ENCODE measurements at places on chromosomes 2 and 18.

DNA sequence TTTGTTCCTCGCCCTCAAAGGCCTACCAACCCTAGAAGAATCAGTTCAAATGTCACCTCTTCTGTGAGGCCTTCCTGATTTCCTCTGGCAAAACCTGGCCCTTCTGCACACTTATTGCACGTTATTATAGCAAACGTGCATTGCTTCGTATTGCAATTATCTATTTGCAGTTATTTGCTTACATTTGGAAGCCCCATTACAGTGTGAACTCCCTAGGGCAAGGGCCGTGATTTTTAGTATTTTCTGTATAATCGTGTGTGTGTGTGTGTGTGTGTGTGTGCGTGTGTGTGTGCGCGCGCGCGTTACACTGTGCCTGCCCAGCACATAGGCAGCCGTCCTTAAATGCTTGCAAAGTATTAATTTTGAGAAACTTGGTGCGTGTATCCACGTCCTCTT lies 460 bp upstream of the SEMA4F start:
- DNase-seq, result no peak

DNA sequence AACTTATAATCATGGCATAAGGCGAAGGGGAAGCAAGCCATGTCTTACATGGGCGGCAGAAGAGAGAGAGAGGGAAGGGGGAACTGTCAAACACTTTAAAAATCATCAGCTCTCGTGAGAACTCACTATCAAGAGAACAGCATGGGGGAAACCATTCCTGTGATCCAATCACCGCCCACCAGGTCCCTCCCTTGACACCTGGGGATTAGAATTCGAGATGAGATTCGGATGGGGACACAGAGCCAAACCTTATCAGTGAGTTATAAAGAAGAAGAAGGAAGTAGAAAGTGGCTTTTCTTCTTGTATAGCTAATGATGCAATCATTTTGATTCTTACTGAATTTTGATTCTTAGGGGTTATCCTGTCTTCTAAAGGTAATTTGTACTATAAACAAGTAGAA lies 51.4 kb downstream of the SMCHD1 start:
- no peak for DNase-seq

GRCh38 chr2:105815401-105815800 lies 70.7 kb downstream of the NCK2 start:
- DNase-seq, result no peak

- DNase-seq, result no peak
These were observed 520.1 kb downstream of the PIK3C3 start for GRCh38 chr18:42475157-42475556.

- no peak for DNase-seq
These were observed 3.4 kb downstream of the SERPINB2 start for GRCh38 chr18:63890950-63891304.

DNA sequence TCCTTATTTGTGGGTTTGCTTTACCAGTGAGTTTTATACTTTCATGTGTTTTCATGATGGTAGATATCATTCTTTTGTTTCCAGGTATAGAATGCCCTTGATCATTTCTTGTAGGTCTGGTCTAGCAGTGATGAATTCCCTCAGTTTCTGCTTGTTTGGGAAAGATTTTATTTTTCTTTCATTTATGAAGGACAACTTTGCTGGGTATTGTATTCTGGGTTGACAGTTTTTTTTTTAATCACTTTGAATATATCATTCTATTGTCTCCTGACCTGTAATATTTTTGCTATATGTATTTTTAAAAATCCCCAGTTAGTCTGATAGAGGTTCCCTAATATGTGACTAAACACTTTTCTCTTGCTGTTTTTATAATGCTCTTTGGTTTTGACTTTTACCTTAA lies 58.3 kb upstream of the GALNT3 start:
- DNase-seq, result no peak

GRCh38 chr2:73870084-73870483 lies 22.7 kb upstream of the ACTG2 start:
- no peak for DNase-seq

- no peak for DNase-seq
These were observed 34.2 kb upstream of the ACAA2 start for GRCh38 chr18:49847524-49847923.

DNA sequence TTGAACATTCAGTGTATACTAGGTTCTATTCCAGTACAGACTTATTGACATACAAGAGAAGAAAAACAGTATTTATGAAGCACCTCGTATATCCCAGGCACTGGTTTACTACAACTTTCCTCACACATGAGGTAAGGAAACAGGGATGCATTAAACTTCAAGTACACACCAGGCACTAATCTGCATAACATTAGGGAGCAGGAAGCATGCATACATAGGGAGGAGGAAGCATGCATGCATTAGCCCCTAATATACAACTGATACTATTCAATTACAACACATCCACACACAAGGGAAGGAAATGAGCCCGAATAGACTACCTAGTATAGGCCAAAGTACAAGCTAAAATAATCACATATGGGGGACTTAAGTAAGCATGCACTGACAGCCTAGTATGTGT lies 525.3 kb downstream of the SUCLG1 start:
- DNase-seq, result no peak

DNA sequence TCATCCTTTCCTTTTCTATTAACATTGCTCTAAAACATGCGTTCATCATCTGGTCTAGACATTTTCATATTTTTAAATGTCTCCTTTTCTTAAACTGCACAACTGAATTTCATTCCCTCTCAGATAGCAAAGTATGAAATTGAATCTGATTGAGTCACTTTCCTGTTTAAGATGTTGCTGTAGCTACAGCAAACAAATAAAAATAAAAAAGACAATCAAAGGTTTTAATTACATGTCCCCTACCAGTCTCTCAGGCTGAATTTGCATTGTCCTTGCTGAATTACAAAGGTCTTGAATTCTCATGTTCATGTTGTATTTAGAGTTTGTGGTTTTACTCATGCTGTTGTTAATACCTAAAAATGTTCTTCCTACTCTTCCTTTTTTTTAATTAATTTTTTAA lies 537.9 kb upstream of the LRATD1 start:
- DNase-seq, result no peak

- DNase-seq, result no peak
These were observed 13.2 kb upstream of the SERPINB12 start for GRCh38 chr18:63528863-63529492.

DNA sequence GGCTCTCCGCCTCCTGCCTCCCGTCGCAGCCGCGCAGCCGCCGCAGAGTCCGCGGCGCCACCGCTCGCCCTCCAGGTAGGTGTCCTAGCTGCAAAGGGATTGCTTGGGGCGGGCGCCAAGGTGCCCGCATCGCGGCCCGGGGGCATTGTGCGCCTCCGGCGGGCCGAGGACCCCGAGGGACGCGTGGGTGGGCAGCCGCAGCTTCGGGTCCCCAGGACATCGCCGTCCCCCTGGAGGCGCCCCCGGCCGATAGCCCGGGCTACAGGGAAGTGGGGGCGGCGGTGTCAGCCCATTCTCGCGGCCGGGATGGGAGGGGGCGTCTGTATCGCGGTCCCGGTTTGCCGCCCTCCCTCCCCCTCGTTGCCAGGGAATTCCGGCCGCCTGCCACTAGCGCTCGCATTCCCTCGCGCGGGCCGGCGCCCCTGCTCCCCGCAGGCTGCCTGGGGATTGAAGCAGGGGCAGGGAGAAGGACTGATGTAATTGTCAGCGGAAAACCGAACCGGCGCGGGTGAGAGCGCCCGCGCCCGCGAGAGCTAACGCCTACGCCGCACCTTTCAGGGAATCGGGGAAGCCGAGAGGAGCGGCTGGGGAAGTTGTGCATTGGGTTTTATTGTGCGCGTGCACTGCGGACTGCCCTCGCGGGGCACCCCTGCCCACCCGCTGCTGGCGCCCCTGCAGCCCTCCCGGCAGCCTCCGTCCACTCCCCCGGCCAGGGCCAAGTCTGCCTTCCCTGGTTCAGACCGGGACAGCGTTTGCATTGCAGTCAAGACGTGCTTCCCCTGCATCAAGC lies 483 bp downstream of the OSBPL6 start:
- DNase-seq, result no peak

- DNase-seq, result no peak
These were observed at the start of gene PIEZO2 for GRCh38 chr18:11149441-11150270. PIEZO2 (minus strand) TSS chr18:11149569; CDS start chr18:11148588, 981 bp downstream.

DNA sequence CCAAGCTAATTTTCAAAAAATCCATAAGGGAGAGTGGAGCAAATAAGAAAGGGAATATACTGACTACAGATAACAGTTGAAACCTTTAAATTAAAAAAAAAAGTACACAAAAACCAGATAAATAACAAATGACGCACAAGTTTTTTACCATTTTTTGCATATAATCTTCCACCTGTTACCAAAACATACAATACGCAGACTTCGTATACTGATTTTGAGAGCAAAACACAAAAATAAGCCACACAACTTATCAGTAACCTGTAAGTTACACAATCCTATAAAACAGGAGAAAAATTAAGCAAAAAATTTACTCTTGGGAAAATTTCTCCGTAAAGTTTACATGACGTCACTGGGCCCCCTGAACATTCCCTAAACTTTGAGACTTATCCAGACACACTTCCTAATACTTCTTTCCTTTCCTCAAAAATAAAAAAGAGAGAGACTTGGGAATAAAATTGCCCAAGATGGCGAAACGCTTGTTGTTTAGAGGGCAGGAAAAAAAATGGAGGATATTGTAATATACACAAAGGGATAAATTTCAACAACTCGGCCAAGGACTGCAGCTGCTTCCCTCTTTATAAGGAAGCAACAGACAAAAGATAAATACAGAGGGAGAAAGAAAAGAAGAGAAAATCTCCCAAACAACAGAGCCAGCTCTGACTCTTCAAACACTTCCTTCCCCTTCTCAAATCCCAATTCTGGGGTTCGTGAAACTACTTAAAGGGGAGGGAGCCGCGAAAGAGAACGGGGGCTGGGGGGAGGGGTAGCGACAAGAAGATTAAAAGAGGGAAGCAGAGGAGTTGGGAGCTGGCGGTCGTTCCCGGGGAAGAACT lies 1.6 kb downstream of the BAZ2B start:
- DNase-seq, result no peak

GRCh38 chr2:215758691-215759090 lies 254.7 kb downstream of the MREG start:
- no peak for DNase-seq

GRCh38 chr2:220365023-220365422 lies 737.6 kb downstream of the SLC4A3 start:
- DNase-seq, result no peak

DNA sequence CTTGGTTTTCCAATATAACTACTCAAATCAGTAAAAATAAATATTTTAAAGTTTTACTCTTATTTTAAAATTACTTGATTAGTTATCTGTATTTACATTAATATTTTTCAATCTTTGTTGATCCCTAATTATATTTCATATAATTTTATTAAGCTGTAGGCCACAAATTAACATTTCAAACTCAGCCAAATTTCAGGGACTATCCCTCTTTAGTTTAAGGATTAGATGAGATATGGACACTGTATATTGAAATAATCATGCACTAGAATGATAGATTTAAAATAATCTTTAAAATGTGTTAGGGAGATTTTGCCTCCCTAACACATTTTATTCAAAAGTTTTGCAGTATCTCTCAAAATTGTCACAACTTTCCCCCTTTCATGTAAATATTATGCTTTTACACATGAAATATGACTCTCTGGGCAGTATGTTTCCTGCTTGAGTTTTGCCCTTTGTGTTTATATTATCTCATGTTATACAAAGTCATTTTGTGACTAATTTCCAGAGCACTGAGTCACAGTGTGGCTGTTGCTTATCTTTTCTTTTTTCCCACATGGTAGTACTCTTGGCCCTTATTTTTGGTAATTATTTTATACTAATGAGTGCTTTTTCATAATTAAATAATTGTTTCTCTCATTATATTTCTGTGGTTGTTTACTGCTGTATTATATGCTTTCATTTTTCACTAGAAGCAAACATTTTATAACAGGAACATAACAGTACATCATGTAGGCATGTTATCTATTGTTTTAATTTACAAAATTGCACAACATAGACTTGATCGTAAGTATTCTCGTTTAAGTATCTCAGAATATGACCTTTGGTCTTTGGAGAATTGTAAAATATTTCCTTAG lies 1.2 kb downstream of the TFPI start:
- DNase-seq, result no peak

All from effector CD8-positive, alpha-beta T cell (primary cell).